DND-41 (cell line): ENCODE measurements at places on chromosomes 7 and 10.
A peak's percentile ranks its signal among the peaks of the same experiment; 100 is the strongest.

DNA sequence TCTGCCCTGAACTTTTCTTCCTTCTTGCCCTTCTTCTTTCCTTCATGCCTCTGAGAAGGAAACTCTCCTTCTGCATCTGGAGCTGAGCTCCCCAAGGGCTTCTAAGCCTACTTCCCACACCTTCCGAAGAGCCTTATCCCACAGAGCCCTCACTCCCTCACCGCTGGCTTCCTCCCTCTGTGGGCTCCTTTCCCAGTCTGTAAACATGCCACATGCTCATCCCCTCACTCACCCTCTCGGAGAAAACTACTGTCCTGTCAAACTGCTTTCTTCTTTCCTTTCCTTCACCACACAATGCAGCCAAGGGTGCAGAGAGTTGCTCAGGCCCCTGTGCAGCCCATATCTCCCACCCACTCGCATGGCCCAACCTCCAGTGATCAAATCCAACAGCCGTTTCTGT, 18.1 kb downstream of the ANKRD16 start:
- DNase-seq: no peak

DNA sequence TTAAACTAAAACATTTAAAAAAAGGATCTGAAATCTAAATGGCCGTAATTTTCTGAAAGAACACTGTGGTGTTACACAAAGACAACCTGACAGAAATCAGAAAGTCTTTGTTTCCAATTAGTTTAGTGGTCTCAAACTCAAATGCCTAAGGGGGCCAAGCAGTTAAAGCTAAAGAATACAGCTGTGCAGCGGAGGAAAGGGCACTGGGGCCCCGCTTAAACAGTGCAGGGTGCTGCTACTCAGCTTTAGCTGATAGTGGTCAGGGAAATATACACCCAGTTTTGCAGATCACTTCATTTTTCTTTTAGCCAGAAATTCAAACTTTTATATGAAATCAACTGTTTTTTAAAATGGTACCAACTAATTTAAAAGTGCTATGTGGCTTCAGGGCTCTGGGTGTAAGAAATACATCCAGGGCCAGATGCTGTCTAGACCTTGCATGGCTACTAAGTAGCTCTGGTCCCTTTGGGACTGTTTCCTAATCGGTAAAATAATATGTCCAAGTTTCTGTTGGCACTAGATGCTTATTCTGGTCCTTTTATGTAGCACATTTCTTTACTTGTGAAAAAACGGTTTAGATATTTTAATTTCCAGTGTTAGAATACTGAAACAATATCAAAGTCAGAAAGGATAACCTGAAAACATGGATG, 161.8 kb upstream of the LAMB4 start:
- DNase-seq: no peak

DNA sequence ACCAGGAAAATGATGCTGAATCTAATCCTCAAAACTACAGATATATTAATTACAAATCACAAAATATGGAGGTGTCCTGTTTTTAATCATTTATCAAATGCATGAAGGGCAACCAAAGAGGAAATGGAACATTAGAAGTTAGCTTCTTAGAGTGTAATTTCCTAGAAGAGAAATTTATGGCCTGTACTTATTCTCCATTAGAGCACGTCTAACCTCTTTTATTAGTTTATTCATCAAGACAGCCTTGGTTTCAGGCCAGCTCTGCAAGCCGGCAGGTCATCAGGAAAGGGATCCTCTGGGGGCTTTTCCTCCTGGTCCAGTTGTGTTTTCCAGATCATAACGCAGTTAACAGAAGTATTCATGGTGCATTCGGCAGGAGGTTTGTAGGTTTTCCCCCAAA, 517.6 kb downstream of the KCNMA1 start:
- no peak for DNase-seq

- no peak for DNase-seq
Measured at GRCh38 chr7:26792576-26792975, 71.8 kb downstream of the SKAP2 start.

GRCh38 chr10:33631991-33632390, 297.5 kb upstream of the NRP1 start:
- no peak for DNase-seq

DNA sequence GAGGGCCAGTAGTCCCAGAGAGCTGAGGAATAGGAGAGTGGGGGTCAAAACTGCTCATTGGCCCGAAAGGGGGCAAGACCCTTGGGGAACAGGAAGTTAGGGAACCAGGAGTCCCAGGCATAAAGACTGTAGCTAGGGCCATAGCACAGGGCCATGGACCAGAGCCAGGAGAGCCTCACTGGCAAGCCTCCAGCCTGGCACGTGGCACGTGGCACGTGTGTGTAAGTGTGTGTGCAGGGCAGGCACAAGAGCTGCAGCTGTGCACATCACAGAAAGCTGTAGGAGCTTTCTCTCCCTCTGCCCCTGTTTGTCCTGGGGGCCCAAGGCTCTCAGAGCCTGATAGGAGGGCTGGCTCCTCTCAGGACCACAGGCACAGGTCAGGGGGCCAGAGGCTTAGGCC, 47.8 kb upstream of the SLF2 start:
- no peak for DNase-seq

- no peak for DNase-seq
Measured at GRCh38 chr7:77698042-77698625, 1.9 kb downstream of the RSBN1L start.

DNA sequence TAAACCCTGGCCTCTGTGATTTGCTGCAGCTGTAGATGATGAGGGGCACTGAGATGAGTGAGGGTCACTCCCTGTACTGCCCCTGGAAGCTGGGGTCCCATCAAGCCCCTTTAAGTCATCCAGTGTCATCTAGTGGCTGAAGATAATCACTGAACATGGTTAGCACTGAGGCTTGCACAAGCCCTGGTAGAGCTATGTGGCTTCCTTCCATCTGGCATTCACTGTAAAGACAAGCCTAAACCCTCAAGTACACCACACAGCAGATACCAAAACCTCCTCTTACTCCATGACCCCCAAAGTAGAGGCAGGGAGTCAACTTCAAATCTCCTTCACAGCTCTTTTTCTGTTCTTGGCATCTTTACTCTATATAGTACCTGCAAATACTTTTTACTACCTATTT, 72.7 kb upstream of the MRLN start:
- DNase-seq: no peak

GRCh38 chr10:129191797-129192196, 275.2 kb upstream of the MGMT start:
- DNase-seq: no peak

DNA sequence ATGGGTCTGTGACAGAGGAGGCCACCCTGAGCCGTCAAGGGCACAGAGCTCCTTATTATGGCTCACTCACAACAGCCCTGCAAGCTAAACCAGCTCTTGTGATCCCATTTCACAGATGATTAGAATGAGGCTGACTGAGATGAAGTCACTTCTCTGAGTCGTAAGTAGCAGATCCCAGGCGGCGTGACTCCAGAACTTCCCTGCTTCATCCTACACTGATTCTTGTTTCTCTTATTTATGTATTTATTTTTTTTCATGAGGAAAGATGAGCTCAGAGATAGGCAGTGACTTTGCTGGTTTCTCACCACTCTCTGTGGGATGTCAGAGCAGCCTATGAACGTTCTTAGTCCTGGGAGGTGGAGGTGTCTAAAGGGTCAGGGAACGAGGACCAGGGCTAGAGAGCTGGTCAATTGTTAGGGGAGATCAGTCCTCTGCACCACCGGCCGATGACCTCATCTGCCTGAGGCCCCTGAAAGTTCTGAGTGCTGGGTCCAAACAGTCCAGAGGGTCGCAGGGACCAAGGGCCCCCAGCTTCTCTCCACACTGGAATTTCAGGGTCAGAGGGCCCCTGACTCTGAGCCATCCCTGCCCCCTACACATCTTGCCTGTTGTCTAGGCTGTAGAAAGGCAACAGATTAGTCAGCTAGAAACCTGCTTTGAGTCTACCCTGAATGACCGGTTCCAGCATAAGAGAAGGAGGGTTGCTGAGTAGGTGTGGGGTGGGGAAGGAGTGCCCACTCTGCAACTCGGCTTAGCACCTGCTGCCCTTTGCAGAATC, 17.9 kb downstream of the CLRN3 start:
- no peak for DNase-seq

DNA sequence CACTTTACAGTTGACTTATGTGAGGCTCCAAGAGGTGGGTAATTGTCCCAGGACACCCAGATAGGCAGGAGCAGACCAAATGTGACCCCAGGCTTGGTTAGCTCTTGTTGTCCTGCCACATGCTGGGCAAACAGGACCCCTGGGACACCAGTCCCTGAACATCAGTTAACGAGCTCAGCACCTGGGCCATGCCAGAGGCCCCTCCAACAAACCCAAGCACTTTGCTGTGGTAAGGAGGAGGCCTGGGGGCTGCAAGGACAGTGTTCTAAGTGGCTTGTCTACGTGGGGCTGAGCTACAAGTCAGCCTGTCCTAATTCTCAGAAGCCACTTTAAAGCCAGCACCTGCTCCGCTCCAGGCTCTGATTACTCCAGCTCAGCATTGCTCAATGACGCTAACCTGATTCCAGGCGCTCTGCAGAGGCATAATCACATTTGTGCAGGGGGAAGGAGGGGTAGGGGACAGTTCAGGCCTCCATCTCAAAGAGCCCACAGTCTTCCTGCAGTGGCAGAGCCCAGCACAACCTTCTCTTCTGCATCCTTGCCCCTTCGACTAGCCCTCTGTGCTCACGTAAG, 57.2 kb downstream of the DDC start:
- DNase-seq: peak; percentile 39

DNA sequence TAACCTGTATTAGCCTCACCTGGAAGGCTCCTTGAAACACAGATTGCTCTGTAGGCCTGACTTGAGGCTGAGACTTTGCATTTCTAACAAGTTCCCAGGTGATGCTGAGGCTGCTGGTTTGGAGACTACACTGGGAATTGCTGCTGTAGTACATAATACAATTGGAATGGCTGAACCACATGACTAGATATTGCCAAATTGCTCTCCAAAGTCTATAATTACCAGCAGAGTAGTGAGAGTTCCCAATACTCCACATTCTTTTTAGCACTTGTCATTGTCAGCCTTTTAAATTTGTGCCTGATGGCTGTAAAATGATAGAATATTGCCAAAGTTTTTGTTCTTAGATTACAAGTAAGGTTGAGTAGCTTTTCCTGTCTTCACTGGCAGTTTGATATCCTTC, 39.9 kb downstream of the PLEKHA8 start:
- DNase-seq: no peak

- DNase-seq: no peak
Measured at GRCh38 chr7:95430864-95431263, 4.0 kb downstream of the PON2 start.

GRCh38 chr10:37588299-37588698, 269.1 kb downstream of the ZNF248 start:
- DNase-seq: no peak

DNA sequence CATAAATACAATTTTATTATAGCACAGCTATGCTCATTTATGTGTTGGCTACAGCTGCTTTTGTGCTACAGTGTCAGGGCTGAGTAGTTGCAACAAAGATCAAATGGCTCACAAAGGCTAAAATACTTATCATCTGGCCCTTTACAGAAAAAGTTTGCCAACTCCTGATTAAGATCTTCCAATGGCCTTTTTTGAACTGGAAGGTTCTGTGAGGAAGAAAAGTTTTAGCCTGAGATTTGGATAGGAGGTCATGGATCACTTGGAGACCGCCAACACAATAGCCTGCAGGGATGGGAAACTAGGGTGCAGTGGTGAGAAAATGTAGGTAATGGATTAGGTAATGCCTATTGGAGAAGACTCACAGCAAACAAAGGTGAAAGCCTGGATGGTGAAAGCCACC, 169.8 kb downstream of the NOC3L start:
- no peak for DNase-seq
